Gastroesophageal sphincter (tissue), 4 donors: ENCODE measurements at places on chromosomes 7 and 10.

DNA sequence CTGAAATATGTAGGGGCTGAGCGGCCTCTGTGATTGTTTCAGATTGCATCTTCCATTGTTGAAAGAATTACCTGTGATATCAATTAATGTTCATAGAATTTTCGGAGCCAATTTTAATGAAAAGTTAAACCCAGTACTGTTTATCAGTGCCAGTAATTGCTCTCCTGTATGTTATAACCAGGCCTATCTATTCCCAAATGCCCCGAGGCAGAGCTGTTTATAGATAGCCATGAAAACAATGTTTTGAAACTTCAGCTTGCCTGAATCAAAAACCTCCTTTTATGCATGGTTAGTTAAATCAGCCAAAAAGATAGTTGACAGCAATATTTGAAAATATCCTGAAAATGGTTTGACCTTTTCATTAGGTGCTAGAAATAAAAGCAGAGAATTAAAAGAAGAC, 50.1 kb upstream of the HDAC9 start:
- ATAC-seq = no peak

DNA sequence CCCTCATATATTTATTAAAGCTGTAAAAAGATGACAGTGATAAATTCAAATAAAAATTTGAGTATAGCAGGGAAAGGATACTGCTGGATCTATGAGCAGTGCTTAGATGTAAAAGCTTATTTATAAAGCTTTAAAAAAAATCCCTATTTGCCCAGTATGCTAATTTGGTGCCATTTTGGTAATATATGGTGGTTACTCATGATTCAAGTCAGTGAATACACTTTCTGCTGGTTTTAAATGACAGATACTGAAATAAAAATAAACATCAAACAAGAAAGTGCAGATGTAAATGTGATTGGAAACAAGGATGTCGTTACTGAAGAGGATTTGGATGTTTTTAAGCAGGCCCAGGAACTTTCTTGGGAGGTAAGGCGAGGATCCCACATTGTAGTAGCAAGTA, 134.4 kb upstream of the SAMD8 start:
- ATAC-seq = no peak

- ATAC-seq = no peak
Measured at GRCh38 chr10:23172429-23173213, 19.5 kb upstream of the PTF1A start.

DNA sequence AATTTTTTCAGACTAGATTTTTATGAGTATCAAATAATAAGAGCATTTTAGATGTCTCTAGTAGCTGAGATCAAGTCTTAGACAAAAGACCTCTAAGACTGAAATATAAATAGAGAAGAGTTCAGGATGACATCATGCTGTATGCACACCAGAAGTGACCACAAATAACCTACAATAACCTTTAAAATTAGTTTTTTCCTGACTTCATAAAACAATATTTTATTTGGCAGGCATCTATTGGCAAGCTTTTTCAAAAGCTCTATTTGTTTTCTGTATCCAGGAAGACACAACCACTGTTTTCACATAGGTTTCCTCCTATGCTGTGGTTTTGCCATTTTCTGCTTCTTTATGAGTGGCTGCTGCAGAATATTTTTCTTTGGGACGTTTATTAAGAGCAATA, 359.1 kb downstream of the CRPPA start:
- peak; percentile 50 for ATAC-seq

DNA sequence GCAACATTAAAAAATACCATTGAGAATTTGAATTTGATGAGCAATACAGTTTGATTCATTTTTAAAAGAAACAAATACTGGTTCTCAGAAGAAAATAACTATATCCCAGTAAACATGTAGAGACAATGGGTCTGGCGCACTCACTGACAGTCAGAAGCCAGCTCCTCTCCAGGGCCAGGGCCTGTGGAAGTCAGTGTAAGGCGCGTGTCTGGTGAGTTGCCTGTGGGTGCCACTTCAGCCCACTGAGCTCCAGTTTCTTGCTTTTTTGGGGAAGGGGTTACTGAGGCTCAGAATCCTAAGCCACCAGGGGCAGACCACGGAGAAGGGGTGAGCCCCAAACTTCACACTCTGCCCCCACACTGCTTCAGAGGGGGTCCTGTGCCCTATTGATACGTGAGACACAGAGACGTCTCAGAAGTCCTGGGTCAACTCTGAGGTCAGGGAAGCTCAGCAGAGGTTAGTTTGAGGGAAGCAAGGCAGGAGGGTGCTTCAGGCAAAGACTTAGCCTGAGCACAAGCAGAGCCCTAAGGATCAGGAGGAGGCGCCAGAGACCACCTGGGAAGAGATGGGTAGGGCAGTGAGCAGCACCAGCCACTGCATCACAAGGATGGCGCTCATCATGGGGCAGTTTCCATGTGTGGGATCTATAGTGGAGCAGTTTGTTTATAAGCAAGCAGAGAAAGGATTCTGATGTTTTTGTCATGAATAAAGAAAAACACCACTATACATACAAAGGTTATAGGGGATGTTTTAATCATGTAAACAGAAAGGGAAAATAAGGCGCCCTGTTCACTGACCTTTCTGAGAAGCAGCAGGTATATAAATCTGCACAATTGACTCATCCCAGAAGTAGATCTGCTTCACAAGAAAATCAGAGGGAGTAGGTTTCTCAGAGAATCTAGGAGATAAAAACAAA, 95.7 kb downstream of the PKD1L1 start:
- ATAC-seq = no peak

DNA sequence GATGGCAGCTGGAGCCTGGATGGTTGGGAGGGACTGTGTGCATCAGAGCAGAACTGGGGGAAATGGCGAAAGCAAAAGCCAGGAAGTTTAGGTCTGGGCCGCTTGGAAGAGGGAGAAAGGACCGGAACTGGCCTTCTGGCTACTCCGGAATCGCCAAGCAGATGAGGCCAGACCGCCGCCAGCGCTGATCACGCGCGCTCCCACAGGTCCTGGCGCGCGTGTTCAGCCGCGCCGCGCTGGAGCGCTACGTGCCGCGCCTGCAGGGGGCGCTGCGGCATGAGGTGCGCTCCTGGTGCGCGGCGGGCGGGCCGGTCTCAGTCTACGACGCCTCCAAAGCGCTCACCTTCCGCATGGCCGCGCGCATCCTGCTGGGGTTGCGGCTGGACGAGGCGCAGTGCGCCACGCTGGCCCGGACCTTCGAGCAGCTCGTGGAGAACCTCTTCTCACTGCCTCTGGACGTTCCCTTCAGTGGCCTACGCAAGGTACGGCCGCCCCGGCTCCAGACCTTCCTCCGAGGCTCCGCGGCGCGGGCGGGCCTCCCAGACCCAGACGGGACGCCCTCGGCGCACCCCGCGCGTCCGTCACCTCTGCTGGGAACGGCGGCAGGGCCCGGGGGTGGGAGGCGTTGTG, 2.0 kb downstream of the CYP26C1 start:
- ATAC-seq = peak; percentile 7

GRCh38 chr7:19915596-19915995, 142.2 kb upstream of the TMEM196 start:
- ATAC-seq = no peak

DNA sequence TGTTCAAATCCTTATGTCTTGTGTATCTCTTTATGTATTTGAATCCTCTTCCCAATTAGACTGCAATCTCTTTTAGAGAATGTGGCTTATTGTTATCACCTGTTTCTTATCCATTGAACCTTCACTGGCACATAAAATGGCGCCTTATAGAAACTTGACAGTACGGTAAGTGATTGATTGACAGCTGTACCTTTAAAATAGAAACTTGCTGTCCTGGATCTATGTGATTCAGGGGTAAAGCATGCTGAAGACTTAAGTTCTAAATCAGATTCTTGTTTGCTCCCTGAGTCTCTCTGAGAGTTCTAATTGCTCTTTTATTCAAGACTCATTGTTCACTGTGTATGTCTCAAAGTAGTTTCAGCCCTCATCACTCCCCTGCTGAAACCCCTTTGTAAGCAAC, 91.3 kb downstream of the CACNB2 start:
- no peak for ATAC-seq

- peak; percentile 42 for ATAC-seq
Measured at GRCh38 chr10:117460846-117461765, 81.4 kb upstream of the EMX2 start.

- ATAC-seq = no peak
Measured at GRCh38 chr10:13709931-13710650, 123.3 kb downstream of the PRPF18 start.

- ATAC-seq = no peak
Measured at GRCh38 chr10:47288236-47288635, 11.8 kb upstream of the GDF10 start.

- peak; percentile 46 for ATAC-seq
Measured at GRCh38 chr7:30813466-30813865, 42.2 kb downstream of the MINDY4 start.

DNA sequence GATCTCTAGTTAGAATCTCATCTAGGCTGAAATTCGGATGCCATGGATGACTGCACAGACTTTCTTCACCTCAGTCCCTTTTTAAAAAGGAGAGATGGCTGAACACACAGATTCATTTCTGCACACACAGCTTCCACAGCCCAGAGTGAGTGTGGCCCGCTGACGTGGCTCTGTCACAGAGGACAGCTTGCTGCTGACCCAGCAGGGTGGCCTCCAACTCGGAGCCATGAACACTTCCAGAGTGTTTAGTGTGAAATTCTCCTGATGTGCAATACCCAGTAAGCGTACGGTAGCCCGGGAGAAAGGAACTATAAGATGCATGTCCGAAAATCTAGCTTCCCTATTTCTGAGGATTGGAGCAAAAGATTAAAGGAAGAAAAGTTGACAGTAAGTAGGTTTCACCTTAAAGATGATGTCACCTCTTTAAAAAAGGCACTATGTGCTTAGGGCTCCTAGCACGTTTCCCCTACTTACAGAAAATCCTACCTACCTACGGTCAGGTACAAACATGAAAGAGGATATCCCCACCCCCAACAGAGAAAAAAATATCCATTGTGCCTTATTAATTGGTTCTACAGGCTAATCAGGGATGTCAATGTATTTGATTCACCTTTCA, 162.2 kb downstream of the RAPGEF5 start:
- ATAC-seq = no peak

DNA sequence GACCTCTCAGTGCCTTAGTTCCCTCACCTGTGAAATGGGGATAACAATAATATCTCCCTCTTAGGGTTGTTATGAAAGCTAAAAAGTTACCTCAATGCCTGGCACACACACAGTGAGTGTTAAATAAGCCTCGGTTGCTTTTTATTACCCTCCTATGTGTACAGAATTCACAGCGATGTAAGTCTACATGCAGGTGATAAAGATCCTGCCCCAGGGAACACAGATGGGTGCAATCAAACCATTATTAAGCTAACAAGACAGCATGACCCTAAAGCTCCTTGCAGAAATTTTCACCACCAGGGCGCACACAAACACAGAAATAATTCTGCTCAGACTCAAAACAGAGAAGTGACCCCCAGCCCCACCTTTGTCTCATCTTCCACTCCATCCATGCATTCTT, 261.9 kb downstream of the SNX10 start:
- no peak for ATAC-seq

- ATAC-seq = no peak
Measured at GRCh38 chr7:4621396-4621795, 60.7 kb upstream of the FOXK1 start.

GRCh38 chr7:130299866-130300265, 6.9 kb downstream of the CPA4 start:
- no peak for ATAC-seq

- ATAC-seq = no peak
Measured at GRCh38 chr10:116287906-116288501, 15.0 kb upstream of the GFRA1 start.

DNA sequence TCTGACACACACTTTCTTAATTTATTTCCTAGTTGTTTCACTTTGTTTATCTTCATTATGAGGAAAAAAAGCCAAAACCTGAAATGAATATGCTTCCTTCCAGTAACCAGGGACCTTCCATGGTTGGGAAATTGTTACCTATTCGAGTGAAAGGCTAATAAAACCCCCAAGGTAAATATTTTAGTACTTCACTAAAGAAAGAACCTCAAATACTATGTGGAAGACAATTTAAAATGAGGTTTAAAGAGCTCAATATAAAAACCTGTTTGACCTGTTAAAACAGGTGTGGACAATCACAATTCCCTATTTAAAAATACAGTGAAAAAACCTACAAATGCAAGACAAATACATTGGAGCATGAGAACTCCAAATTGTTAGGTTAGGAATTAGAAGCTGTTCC, 192.6 kb downstream of the CFTR start:
- ATAC-seq = no peak

GRCh38 chr7:44175730-44176129, 13.5 kb downstream of the GCK start:
- ATAC-seq = no peak
